Left renal pelvis (tissue), 4 donors: ENCODE measurements at places on chromosomes 6 and 20. TPM values are rescaled to one million over a fixed set of nuclear protein-coding genes. Genes with fewer than 3 reads are reported as not detected.

DNA sequence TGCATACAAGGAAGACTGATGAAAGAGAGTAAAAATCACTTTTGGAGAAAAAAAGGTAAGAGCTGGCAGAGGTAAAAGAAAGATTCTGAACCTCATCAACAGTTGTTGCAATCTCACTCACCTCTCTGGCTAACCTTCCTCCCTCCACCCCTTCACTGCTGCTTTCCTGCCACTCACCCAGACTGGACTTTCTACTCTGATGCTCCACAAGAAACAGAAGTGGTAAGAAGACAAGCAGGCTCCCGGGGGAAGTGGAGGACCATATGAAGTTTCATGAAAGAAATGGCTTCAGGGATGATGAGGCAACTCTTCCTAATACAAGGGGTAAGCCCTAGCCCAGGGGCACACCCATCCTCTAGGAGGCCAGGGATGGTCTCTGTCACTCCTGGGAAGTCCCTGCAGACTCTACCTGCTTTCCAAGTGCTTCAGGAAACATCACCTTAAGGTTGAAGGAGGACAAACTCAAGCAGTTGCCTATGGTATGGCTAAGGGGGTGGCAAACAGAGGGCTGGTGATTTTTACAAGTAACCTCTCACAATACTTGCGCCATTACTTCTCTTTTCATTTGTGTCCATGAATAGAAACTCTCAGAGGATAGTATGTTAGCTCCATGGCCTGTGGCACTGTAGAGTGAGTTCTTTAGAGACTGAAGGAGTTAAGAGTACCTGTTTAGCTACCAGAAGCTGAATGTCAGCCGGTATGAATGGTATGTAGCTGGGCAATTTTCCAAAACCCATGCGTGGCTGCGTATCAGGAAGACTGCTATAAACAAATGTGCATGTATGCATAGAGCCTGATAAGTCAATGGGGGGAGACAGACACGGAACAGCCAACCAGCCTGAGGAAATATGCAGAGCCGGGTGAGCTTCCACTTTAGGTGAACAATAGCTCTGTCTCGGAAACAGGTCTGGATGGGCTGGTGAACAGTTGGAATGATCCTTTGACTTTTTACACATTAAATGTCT is 112.0 kb downstream of the BACH2 start:
- peak; percentile 41 for DNase-seq

- peak; percentile 22 for DNase-seq
These were observed 1.0 kb downstream of the NCOA6 start for GRCh38 chr20:34824452-34824805.

GRCh38 chr6:9540126-9540525 is 874.7 kb downstream of the TFAP2A start:
- DNase-seq: no peak

TCF19 gene
- 26.0 TPM for polyA plus RNA-seq

GRCh38 chr20:58405504-58406291 is 16.7 kb downstream of the VAPB start:
- no peak for DNase-seq

GABRR1 gene
- 2.7 TPM for polyA plus RNA-seq

DNA sequence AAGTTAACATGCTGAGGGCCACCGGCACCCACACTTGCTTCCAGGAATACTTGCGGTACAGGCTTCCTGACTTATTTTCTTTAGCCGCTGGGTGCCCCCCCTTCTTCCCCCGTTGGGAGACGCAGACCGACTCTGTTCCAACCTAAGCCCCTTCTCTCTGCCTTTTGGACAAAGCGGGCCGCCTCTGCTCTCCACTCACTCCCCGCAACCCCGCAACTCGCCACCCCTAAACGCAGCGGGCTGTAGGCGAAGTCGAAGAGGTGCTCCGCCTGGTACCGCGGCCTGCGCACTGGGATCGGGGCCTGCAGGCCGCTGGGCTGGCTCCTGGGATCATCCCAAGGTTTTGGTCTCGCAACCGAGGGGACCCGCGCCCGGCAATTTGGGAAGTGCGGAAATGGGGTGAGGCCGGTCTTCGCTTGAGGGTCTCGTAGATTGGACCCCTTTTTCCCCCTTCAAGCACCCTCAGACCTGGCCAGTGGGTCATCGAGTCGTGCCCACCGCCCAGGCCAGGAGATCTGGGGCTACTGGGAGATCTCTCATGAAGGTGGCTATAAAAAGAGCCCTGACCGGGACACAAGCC is 4.7 kb upstream of the FOXF2 start:
- no peak for DNase-seq

MAN1A1 gene
- 50.6 TPM for polyA plus RNA-seq

GRCh38 chr6:14965424-14966075 is 280.3 kb upstream of the JARID2 start:
- no peak for DNase-seq

APCDD1L gene
- 12.0 TPM for polyA plus RNA-seq

GRCh38 chr20:906001-906520 is 10.1 kb downstream of the ANGPT4 start:
- DNase-seq: no peak
